ENCODE measurements at places on chromosomes 1 and 21.

DNA sequence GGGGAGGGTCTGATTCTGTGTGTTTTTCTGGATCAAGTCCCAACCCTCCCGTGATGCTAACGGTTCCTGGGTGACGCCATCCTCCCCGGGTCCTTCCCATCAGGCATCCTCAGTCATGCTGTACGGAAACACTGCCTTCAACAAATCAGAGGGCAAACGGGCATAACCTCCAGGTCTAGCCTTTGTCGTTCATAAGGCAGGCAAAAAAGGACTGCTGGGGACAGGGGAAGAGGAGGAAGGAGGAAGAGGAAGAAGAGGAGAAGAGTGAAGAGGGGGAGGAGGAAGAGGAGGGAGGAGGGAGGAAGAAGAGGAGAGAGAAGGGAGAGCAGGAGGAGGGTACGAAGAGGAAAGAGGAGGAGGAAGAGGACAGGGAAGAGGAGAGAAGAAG, 84.4 kb downstream of the ITPKB start:
- DNase-seq: no peak

GRCh38 chr1:19495799-19496526, 10.6 kb upstream of the CAPZB start:
- DNase-seq: no peak

DNA sequence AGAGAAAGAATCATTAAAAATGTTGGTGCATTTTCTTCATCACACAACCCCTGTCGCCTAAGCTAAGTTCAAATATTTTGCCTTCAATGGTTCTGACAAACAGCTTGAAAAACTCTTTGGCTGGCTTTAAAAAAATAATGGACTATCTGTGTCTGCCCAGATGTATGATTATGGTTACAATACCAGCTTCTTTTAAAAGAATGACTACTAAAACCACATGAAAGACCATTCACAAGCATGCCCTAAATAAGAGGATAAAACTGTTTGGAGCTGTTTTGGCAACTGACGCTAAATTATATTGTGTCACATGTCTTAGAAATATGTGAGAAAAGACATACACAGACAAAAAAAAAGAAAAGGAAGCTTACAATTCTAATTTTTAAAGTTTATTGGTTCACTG, 23.7 kb upstream of the PLPPR4 start:
- no peak for DNase-seq

- no peak for DNase-seq
Measured at GRCh38 chr1:163561580-163562295, 240.0 kb downstream of the NUF2 start.

DNA sequence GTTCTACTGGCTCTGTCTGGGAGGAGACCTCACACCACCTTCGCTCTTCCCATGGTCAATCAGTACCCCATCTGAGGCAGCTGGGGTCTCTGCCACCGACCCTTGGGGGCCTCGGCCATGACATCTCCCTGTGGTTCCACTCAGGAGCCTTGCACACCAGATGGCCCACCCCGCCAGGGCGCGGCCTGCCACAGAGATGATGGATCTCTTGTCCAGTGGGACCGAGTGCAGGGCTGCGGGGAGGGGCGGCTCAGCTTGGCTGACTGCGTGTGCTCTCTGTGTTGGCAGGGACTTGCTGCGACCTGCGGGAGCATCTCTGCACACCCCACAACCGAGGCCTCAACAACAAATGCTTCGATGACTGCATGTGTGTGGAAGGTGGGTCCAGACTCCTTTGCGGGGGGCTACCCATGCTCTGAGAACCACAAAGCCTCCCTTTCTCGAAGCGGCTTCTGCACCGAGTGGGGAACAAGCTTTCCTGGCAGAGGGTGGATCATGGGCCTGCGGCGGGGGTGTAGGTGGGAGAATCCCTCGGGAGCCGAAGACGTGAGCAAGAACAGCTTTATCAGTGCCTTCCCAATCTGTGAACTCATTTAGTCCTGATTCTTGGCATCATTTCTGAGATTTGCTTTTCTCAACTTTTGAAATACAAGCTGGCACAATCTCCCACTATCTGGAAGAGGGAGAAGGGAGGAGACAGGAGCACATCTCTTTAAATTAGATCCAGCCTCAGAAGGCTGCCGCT, 20.9 kb upstream of the AGTRAP start:
- no peak for DNase-seq

DNA sequence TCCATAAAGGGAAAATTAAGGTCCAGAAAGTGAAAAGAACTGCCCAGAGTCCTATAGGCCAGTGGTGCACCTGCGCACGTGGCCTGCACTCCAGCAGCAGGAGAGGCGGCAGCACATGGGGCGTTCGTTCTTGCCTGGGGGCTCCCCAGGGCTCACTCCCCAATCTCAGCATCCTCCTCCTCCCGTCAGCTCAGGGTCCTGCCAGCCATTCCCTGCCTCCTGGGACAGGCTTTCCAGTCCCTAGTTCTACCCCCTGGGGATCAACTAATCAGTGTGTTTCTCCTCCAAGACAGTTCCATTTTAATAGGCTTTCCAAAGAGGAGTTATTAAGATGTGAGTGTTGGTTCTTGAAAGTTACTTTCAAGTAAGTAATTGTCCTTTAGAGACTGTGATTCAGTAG, 1.2 kb upstream of the A3GALT2 start:
- DNase-seq: no peak

- DNase-seq: no peak
Measured at GRCh38 chr1:21244154-21244553, 46.1 kb downstream of the ECE1 start.

GRCh38 chr1:153231785-153232184, 14.4 kb downstream of the PRR9 start:
- no peak for DNase-seq

DNA sequence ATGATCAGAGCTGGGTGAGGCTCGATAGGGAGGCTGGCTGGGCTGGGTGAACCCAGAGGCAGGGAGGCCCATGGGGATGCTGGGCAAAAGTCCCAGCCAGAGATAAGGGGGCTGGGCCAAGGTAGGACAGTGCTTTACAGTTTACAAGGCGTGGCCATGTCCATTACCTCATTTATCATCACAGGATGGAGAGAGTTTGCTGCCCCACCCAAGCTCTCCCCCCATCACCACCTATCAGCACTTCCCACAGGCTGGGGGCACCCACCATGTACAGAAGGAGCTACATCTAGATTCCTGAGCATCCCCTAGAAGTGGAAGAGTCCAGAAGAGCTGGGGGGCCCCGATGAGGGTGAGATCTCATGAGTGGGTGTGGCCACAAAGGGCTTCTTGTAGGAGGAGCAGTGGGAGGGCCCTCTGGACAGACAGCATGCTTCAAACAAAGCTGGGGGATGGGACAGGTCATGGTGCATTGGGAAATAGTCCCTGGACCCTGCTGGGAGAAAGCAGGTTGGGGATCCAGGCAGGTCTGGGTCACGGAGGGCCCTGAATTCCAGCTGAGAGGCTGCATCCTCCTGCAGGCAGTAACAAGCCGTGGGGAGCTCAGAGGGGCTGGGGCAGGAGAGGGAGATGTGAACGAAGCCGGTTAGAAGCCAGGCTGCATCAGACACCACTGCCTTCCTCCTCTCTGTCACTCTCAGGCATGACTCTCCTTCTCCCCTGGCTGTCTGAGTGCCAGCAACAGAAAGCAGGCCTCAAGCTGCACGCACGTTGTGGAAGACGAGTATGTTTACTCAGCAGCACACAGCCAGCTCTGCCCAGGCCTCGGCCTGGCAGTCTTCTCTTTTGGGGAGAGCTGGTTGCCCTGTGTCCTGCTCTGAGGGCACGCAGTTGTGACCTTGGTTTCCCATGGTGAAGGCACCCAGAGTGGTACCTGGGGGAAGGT, 202.3 kb downstream of the HIVEP3 start:
- no peak for DNase-seq

DNA sequence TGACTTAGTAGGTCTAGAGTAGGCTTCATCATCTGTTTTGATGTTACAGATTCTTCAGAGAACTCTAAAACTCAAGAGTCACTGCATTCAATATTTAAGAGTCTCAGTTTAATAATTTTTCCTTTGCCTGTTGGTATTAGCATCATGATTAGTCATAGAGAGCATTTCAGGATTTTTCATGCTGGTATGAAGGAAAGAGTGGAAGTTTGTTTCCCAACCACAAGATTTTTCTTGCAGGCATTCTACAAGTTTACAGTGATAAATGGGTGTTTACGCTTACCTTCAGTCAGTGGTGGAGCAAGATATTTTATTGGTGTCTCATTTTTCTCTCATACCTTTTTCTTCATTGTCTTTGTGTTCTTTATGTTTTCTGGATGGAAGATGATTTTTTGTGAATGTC, 58.4 kb upstream of the MYOCOS start:
- no peak for DNase-seq

- no peak for DNase-seq
Measured at GRCh38 chr1:209876078-209876800, 48.5 kb downstream of the UTP25 start.

Measured in activated CD8-positive, alpha-beta memory T cell treated with anti-CD3 and anti-CD28 coated beads for 4 hours (primary cell).